ENCODE measurements at places on chromosomes 6 and 20. TPM values are rescaled to one million over a fixed set of nuclear protein-coding genes. Genes with fewer than 3 reads are reported as not detected.

DNA sequence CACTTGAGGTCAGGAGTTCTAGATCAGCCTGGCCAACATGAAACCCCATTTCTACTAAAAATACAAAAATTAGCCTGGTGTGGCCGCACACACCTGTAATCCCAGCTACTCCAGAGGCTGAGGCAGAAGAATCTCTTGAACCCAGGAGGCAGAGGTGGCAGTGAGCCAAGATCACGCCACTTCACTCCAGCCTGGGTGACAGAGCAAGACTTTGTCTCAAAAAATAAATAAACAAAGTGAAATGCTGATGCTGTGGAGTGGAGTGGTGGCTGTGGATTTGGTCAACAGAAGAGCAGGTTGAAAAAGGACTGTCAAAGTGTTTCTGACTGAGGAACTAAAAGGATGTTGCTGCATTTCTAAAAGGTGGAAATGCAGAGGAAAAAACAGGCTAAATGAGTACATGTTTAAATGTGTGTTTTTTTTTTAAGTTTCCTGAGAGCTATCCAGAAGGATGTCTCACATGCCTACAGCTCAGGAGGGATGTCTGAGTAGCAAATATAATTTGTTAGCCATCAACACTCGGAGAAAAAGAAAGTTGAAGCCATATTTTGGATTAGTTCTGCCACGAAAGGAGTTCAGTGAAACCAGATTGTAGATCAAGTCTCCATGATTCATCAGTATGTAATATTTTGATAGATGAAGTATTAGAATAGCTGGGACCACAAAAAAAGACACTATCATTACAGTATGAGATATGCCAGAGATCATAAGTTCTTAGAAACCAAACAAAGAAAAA, 621.1 kb upstream of the ADGRB3 start:
- DNase-seq: no peak

SPDEF gene
- not detected for total RNA-seq

KCNK16 gene
- not detected for total RNA-seq

ULBP1 gene
- total RNA-seq: 0.13 TPM

- peak; percentile 40 for DNase-seq
Measured at GRCh38 chr20:5863040-5863833, 87.1 kb downstream of the TRMT6 start.

- no peak for DNase-seq
Measured at GRCh38 chr6:53313784-53314400, 34.9 kb downstream of the ELOVL5 start.

DNA sequence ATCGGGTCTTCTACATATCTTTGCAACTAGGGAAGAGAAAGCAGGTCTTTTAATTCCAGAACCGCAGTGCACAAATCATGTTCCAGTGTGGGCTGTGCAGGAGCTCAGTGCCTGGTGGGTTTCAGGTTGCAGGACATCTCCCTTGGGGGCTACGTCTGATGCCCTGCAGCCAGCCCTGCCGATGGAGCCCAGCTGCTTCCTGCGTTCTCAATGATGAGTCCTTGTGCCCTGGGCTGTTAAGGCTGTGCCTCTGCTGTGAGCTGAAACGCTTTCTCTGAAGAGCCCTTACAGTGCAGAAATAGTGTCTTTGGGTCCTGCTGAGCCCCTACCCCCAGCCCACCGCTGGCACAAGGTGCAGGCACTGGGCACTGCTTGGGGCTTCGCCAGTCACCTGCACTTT, 192.9 kb downstream of the SYNDIG1 start:
- DNase-seq: no peak

DNA sequence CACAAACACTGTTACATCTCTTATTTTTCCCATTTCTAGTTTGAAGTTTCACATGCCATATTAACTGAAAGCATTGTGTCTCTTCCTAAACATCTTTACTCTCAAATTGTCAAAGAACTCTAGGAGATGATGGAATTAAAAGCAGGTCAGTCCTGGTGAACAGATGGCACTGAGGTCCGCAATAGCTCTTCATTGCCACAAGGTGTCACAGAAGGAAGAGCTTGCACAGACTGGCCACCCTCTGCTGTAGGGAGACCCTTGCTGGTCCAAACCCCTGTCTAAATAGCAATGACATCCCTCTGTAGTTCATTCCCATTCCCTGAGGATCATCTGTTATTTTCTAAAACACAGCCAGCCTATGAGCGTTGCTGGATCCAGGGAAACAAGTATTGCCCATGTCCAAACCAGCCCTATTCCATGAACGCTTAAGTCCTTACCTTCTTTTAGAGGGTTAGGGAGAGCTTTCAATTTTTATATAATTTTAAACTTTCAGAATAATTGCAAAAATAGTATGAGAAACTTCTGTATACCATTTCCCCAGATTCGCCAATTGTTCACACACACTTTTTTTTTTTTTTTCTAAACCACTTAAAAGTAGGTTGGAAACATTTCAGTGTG, 10.1 kb upstream of the HDAC2 start:
- no peak for DNase-seq

- DNase-seq: no peak
Measured at GRCh38 chr6:17021539-17021889, 80.3 kb upstream of the STMND1 start.

EIF6 gene
- 30.3 TPM for total RNA-seq

DNA sequence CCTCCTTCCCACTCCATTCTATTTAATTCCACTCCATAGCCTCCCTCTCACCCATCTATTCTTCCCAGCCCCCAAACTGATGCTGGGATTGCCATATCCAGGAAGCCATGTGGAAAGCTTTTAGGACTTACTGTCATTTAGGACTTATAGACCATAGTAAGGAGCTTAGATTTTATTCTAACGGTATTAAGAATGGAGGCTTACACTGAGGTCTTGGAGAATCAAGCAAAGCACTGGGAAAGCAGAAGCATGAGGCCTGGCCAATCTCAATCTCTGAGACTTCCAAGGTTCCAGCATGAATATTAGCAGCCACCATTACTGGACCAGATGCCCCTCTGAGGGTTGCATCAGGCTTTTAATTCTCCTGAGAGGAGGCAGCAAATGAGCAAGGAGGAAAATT, 1.4 kb downstream of the CST9 start:
- no peak for DNase-seq

GRCh38 chr20:61497029-61497627, 245.1 kb downstream of the CDH4 start:
- DNase-seq: no peak

UBE3D gene
- 2.7 TPM for total RNA-seq

ALDH8A1 gene
- total RNA-seq: 0.19 TPM

DNA sequence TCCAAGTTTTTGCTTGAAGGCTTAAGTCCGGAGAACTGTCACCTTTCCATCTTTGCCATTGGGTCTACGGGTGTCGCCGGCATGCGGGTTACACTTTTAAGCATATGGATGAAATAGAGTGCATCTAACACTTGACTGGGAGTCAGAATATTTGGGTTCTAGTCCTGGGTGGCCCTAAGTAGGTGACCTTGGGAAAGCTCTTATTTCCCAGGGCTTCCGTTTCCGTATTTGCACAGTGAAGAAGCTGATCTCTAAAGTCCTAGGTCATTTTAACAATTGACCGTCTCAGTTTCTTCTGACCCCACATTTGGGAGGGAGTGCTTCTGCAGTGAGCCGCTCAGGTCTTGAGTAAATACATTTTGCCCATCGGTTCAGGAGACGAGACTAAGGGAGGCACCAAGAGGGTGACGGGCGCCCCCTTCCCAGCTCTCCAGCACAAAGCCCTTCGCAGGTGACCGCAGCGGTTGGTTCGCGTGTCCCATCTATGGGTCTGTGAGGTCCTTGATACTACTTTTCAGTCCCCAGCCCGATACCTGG, 651 bp upstream of the BLTP3A start:
- DNase-seq: peak; percentile 75

NKAPL gene
- 5.1 TPM for total RNA-seq

DNA sequence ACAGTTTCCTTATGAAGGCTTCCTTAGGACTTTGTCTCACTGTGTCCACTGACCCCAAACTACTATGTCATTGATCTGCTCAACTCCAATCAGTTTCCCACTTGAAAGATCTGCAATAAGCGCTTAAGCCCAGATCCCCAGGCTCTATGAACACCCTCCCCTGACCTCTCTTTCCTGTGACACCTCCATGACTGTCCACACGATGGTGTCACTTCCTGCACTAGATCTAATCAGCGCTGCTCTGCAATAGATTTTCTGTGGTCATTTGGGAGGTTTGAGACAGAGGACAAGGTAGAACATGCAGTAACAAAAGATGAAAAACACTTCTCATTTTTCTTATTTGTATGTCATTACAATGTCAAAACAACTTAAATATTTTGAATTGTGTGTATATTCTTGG, 304.6 kb upstream of the AGPAT4 start:
- DNase-seq: no peak

- no peak for DNase-seq
Measured at GRCh38 chr6:135438907-135439535, 58.5 kb downstream of the AHI1 start.

ZFP64 gene
- 7.9 TPM for total RNA-seq

DNA sequence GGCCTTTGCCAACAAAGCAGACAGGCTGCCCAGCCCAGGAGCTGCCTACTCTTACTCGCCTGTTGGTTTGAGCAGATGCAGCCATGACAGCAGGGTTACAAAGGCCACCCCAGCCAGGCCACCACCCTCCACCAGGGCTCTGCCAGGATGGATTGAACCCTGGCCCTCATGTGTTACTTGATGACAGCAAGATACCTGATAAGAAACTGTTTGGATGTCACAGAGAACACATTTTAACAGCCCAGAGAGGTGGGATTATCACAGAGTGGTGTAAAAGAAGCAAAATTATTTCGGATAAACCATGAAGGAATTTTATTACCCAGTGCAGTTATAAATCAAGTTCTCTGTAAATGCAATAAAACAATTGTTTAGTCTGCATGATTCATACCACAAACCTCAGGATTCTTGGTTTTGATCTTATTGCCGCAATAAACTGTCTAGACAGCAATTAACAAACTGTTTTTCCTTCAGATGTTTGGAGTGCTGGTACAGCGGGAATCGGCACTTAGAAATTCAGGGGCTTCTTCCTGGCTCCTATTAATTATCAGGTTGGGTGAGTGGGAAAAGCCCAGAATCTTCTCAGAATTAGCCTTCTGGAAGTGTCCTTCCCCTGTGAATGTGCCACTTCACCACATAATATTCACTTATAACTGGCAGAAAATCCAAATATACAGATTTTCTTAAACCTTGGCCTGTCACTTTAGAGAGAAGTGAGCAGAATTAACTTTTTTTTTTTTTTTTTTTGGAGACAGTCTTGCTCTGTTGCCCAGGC, 58.0 kb upstream of the SALL4 start:
- no peak for DNase-seq

DNA sequence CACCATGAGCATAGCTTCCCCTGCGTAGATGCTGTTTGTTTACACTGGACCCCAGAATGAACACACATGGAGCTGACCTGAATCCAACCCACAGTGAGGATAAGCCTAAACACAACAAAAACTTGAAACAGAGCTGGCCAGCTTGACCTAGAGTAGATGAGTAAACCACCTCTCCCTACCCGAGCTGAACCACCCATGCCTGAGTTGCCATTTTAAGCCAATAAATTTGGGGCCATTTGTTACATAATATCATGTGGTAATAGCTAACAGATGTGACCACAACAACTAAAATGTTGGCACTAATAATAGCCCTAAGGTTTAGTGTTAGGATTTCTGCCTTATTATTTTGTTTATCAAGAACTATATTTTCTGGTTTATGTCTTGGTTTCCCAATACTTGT, 103.2 kb upstream of the GRIK2 start:
- no peak for DNase-seq

- no peak for DNase-seq
Measured at GRCh38 chr20:35604449-35604747, 11.2 kb upstream of the SPAG4 start.

DNA sequence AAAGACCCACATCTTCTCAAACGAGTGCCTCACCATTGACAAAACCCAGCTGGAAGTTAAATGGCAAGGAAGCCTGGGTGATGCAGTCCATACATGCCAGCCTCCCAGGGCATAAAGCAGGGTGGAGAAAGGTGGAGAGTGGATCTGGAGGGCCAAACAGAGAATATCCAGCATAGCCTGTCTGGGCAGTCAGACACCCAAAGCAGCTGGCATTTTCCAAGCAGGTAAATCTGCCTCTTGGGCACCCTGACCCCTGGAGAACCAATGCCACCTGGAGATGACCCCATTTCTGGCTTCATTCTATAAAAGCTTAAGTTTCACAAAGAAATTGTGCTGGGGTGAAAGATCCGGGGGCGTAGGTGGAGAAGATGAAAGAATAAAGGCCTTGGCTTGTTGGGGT, 5.1 kb upstream of the SRPK1 start:
- DNase-seq: no peak

SPATS1 gene
- total RNA-seq: not detected

Measured in Right ventricle myocardium superior (tissue), 1 donor.